Stimulated activated effector memory CD8-positive, alpha-beta T cell treated with anti-CD3 and anti-CD28 coated beads, Interleukin-12 subunit alpha, Interleukin-12 subunit beta, amount 100 ng/mL, for 72 hours (primary cell): ENCODE measurements at places on chromosomes 11 and 22.

DNA sequence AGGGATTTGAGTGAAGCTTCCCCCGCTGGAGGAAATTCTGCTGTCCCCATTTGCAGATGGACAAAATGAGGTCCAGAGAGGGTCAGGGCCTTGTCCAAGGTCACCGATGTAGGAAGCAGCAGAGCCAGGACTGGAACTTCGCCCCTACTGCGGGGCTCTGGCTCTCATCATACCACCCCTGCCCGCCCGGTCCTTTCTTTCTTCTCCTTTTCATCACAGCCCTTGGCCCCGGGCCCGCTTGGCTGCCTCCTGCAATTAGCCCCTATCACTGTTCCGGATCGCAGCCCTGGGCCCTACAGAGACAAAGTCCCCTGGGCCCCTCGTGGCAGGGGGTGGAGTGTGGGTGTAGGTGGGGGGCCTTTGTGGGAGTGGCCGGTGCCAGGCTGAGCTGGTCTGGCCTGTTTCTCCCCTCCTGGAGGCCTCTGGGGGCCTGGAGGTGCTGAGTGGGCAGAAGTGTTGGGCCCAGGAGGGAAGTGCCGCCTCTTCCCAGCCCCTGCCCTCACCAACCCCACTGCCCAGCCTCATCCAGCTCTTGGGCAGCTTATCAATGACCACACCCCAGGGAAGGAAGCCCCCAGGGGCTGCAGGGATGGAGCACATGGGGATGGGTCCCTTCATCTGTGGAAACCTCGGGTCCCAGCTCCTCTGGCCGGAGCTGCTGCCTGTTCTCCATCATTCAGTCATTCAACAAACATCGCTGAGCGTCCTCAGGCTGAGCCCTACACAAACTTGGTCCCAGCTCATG lies 3.4 kb downstream of the EMID1 start:
- no peak for DNase-seq

- DNase-seq: no peak
Measured at GRCh38 chr11:94526645-94527438, 14.6 kb downstream of the C11orf97 start.

DNA sequence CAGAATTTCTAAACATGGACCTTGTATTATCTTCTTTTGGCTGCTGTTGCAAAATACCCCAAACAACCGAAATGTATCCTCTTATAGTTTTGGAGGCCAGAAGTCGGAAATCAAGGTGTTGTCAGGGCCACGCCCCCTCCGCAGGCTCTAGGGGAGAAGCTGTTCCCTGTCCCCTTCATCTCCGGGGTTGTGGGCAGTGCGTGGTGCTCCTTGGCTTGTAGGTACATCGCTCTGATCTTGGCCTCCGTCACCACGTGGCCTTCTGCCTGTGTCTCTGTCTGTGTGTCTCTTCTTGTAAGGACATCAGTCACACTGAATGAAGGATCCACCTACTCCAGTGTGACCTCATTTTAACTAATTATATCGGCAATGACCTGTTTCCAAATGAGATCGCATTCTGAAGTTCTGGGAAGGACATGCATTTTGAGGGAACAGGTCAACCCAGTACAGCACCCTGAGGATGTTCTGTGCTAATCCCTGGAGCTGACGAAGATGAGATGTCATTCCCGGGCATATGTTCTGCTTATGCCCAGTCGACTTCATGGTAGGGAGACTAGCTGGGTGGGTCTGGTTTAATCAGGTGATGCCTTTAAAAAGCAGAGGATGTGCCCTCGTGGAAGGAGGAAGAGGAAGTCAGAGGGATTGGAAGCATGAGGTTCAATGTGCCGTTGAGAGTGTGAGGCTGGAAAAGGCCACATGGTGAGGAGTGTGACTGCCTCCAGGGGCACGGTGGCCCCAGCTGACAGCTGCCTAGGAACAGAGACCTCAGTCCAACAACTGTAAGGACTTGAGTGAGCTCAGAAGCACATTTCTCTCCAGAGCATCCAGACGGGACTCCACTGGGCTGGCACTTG lies 531.1 kb downstream of the TBC1D22A start:
- DNase-seq: no peak

DNA sequence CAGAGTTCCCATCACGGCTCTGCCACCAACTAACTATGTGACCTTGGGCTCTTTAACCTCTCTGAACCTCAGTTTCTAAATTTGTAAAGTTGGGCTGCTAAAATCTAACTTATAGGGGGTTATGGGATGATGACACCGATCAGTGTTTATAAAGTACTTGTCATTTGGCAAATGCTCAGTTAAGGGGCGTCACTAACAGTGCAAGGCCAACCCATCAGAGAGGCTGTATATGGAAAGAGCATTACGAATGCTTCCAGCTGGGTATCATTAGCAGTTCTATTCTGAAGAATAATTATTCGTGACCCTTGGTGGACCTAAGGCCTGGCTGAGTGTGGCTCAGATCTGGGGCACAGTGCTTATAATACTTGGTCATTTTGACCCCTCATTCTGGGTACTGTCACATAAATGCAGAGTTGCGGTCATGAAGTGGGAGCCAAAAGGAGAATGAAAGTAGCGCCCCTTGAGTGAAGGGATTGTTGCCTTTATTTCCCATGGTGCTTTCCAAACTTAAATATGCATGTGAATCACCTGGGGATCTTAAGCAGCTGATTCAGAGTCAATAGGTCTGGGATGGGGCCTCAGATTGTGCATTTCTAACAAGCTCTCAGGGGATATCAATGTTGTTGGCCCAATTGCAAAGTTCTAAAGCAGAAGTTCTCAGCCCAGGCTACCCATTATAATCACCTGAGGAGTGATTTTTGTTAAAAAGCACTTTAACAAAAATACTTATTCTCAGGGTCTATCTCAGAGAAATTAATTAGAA lies 115.8 kb downstream of the CSNK2A3 start:
- DNase-seq: no peak

DNA sequence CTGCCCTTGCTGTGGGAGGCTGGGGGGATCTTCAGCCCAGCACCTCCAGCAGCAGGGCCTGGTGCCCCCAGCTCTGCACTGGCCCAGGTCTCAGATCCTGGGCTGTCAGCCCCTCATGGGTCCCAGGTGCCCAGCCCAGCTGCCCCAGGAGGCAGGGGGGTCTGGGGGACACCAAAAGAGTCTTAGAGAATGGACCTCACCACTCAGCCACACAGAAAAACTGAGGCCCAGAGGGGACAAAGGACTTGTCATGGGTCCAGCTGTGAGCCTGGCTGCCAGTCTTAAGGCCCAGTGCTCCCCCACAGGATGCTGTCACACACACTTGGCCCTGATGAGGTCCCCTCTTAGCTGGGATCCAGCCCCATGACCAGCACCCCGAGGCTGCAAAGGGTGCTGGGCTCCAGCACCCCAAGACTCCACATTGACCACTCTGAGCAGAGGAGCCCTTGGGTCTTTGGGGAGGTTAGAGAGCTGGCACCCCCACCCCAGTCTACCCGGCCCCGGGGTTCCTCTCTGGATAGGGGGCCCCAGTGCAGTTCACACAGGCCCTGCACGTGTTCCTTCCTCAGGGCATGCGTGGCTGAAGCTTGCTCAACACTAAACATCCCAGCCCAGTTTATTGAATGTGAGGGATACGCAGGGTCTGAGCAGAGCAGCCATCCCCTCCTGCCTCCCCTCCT lies 54.4 kb downstream of the IGLL5 start:
- no peak for DNase-seq

DNA sequence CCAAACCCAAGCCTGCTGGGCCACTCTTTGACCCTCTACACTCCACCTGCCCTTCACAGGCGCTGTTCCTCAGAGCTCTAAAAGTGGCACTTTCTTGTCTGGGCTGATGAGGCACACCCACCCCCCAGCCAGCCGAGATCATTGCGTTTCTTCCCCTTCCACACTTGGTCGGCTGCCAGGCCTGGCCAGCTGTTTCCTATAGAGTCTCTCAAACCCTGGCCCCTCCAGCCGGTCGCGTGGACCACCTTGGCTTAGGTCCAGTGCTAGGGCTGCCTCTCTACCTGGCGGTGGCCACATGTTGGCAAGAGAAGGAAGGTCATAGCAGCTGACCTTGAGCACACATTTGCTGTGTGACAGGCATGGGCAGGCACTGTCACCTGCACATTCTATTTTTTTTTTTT lies 60.6 kb downstream of the PPP6R2 start:
- no peak for DNase-seq

DNA sequence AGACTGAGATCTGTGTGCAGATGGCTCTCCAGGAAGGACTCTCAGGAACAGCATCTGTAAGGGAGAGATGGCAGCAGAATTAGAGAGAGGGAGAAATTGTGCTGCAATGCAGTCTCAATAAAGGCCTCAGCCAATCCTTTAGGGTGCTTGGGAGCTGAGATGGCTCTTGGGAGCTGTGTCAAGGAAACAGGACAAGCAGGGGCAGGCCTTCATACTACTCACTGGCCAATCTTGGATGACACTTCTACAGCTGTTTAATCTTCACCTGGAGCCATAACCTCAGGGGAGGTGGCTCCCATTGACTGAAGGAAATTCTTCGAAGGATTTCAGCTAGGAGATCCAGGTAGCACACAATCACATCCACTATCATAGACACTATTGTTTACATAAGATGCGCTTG lies 10.0 kb downstream of the OR5B21 start:
- no peak for DNase-seq

- DNase-seq: no peak
Measured at GRCh38 chr11:95341221-95341620, 110.2 kb upstream of the SESN3 start.

DNA sequence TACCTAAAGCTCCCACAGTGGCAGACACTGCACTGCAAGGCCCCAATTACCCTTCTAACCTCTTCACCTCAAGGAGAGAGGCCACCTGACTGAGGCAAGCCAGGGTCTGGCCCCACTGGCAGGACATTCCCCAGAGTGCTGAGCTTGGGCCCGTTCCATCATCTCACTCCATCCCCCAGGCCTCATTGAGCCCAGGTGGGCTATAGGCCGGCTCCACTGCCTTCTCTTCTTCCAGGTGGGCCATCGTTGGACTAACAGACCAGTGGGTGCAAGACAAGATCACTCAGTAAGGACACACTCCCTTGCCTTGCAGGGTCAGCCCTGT lies 19.1 kb downstream of the CDC45 start:
- DNase-seq: no peak

DNA sequence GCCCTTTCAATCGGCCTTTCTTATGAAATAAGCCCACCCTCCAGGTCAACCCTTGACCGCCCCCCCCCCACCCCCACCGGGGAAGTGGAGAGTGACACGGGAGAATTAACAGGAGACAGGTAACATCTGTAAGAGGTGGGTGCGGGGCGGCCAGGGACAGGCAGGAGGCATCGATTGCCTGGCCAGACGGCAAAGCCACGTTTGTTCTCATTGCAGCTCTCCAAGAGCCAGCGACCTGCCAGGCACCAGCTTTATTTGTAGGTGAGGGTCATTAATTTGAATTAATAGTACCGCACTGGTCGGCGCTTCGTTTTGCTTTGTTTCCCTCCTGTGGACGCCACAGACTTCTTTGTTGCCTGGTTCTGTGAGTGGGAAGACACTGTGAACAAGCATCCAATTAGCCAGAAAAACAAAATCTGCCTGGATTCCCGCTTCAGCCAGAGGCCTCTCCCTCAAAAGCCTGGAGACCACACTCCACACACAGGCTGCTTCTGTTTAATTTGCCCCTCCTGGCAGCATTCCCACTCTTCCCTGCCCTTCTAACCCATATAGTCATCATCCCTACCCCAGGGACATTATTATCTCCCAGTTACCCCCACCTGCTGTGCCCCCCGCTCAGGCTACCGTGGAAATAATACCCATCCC lies 104.5 kb upstream of the OPCML start:
- DNase-seq: no peak

DNA sequence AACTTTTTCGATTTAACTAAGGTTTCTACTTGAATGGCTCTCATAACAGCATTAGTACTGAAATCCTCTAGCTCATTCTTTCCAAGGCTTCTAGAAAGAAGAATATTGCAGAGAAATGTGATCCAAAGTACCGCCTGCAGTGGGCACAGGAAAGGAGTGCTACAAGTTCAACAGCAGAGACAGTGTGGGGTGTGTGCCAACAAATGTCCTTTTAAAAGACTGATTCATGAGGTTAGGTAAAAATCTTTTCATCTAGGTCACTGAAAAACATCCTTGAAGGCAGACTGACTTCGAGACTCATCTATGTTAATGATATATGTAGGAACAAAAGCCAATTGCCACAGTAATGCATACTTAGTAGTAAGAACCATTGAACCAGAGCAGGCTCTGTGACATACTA lies 349.1 kb upstream of the PITPNB start:
- no peak for DNase-seq

GRCh38 chr11:21323617-21324016 lies 654.2 kb downstream of the NELL1 start:
- no peak for DNase-seq

DNA sequence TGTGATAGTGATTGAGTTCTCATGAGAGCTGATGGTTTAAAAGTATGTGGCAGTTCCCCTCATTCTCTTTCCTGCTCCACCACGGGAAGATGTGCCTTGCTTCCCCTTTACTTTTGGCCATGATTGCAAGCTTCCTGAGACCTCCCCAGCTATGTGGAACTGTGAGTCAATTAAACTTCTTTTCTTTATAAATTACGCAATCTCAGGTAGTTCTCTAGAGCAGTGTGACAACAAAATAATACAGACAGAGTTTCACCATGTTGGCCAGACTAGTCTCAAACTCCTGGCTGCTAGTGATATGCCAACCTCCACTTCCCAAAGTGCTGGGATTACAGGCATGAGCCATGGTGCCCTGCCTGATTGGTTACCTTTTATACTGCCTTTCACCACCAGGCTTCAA lies 755.2 kb downstream of the METTL15 start:
- no peak for DNase-seq

- no peak for DNase-seq
Measured at GRCh38 chr22:36587289-36588154, 58.6 kb upstream of the EIF3D start.

GRCh38 chr11:26070714-26071380 lies 261.1 kb upstream of the ANO3 start:
- DNase-seq: no peak

- DNase-seq: no peak
Measured at GRCh38 chr11:73324665-73325035, 16.6 kb downstream of the ARHGEF17 start.

DNA sequence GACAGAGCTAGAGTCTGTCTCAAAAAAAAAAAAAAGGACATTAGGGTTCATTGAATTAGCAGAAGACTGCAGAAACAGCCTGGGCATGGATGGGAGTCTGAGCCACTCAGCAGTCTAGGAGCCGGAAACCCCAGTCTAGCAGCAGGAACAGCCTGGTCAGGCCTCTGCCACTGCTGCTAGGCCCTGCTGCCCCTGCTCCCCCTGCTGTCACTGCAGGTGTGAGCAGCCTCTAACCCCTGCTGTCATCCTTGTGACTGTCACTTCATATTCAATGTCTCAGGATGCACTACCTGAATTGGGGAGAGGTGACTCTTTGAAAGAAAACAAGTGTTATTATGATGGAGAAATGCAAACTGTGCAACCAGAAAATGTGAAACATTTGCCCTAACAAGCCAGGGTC lies 7.0 kb upstream of the DDX17 start:
- DNase-seq: no peak

DNA sequence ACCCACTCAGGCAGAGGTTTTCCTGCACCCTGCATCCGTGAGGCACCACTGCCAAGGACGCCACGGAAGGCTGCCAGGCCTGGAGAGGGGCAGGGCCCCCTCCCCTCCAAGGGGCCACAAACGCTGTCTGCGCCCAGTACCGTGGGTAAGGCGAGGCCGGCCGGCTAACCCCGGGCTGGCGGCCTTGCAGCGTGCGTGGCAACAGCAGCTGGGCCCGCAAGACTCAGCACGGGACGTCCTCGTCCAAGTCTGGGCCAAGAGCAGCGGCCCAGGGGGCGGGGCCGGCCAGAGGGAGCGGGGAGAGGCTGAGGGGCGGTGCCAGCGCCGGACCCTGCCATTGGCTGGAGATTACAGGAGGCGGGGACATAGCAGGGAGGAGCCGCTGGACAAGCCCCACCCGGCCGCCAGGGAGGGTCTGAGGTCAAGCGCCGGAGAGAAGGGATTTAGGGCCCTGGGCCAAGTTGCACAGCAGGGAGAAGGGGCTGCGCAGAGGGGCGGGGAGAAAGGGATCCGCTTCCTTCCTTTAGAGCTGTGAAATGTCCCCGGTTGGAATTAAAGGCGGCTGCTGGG lies 16.0 kb downstream of the SLC43A1 start:
- DNase-seq: no peak
